Stimulated activated naive CD4-positive, alpha-beta T cell treated with Interleukin-2 at 50 U/mL for 16 hours (primary cell): ENCODE measurements at places on chromosomes 4 and X.

DNA sequence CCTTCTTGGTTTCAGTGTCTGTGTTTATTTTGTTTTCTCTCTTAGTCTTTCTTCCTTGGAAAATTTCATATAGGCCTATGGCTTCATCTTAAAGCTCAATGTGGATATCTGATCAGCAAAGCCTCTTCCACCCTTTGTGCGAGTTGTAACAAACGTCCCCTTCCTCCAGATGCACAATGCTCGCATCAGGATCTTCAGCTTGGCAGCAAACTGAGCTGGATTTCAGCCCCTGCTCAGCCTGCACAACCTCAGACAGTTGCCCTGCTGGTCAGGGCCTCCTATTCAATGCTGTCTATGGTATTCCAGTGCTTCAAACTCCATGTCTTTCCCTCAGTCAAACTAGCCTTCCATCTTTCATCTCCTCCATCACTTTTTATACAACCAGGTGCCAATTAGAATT is 309.4 kb downstream of the ARHGAP24 start:
- DNase-seq, result no peak

- no peak for DNase-seq
These were observed 1.8 kb upstream of the ARHGEF38 start for GRCh38 chr4:105550641-105551040.

- DNase-seq, result no peak
These were observed 28.1 kb downstream of the LGI2 start for GRCh38 chr4:25002681-25003080.

DNA sequence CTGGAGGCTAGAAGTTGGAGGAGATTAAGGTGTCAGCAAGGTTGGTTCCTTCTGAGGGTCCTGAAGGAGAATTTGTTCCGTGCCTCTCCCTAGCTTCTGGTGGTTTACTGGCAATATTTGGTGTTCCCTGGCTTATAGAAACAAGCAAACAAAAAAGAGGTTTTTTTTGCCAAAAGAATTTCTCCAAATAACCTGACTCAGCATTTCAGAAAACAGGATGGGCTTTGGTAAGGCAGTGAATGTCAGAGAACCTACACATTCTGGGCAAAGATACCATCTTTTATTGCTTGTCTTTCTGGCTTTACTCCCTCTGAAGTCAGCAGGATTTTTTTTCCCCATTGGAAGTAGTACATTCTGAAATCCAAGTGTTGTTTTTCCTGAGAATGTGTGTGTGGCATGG is 93.3 kb upstream of the TBC1D9 start:
- no peak for DNase-seq

GRCh38 chr4:30385650-30386049 is 334.5 kb upstream of the PCDH7 start:
- DNase-seq, result no peak

DNA sequence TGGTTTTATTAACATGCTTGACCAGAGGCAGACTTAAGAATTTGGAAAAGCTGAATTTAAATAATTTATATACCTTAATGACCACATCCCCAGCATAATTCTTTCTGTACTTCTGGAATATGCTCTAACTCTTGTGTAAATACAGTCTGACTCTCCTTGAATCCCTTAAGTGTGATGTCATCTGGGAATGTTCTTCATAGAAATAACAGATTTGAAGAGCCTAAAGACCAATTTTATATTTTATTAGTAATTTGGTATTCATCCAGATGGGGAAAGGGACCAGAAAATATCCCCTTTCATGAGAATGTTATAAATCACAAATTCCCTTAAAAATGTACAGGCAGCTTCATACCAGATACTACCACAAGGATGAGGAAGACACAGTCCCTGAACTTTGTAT is 58.3 kb downstream of the KCNIP4 start:
- no peak for DNase-seq

- no peak for DNase-seq
These were observed 23.4 kb upstream of the KIAA1210 start for GRCh38 chrX:119151051-119151380.

DNA sequence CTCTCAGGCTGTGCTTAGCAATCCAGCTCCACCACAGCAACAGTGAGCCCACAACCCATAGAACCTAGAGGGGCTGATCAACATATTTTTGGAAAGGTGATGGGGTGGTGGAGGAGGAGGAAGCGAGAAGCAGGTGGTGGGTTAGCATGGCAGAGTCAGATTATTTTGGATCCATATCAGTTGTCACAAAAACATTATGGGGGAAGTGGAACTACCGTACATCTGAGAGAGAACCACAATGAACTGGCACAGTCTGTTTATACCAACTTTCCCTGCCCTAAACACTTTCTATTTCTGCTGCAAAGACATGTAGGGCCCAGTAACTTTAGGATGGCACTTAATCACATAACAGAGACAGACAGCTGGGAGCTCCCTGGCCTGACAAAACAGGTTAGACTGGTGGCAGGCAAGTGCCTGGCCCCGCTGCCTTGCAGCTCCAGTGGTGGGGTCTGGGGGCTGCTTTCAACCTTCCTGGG is 4.3 kb downstream of the SLC9A7 start:
- no peak for DNase-seq

DNA sequence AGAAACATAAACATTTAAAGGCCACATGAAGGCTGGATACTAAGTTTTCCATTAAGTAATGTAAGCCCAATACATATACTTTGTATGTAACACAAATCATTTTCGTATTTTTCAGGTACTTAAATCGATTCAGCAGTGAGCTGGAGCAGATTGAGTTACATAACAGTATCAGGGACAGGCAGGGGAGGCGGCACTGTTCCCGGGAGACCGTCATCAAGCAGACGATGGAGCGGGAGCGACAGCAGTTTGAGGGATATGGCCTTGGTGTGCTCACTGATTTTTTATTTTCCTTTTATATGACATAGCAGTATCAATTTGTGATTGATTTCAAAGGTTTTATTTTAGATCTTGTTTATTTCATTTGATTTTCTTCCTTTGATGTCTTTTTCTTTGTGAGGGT is 20.7 kb downstream of the TMA16 start:
- DNase-seq, result no peak

GRCh38 chr4:146522869-146523205 is 1.1 kb upstream of the SLC10A7 start:
- DNase-seq, result no peak

DNA sequence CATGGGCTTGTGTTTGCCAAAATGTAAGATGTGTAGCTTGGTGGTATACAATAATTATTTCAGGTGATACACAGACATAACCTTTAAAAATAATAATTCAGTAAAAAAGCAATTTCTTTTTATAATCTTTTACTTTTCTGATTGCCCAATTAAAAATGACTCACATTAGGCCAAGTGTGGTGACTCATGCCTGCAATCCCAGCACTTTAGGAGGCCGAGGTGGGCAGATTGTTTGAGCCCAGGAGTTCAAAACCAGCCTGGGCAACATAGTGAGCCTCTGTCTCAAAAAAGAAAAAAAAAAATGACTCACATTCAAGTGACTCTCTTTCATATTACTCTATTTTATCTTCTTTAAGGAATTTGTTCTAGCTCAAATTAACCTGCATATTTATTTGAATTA is 449.4 kb upstream of the HTR2C start:
- no peak for DNase-seq

- DNase-seq, result no peak
These were observed 147.8 kb upstream of the PAQR3 start for GRCh38 chr4:79087071-79087470.
